ENCODE measurements at places on chromosomes 6 and 20.

- no peak for DNase-seq
Measured at GRCh38 chr6:31701666-31702404, 1.3 kb downstream of the ABHD16A start.

GRCh38 chr20:4468114-4468513 is 253.6 kb upstream of the PRND start:
- DNase-seq, result no peak

GRCh38 chr6:106547601-106548453 is 81.5 kb downstream of the RTN4IP1 start:
- no peak for DNase-seq

- no peak for DNase-seq
Measured at GRCh38 chr6:53412751-53413150, 64.0 kb upstream of the ELOVL5 start.
